Left lung (tissue), 14 donors: ENCODE measurements at places on chromosomes 5 and 9.

GRCh38 chr5:68821056-68821455 is 272.8 kb upstream of the SLC30A5 start:
- DNase-seq, result no peak

DNA sequence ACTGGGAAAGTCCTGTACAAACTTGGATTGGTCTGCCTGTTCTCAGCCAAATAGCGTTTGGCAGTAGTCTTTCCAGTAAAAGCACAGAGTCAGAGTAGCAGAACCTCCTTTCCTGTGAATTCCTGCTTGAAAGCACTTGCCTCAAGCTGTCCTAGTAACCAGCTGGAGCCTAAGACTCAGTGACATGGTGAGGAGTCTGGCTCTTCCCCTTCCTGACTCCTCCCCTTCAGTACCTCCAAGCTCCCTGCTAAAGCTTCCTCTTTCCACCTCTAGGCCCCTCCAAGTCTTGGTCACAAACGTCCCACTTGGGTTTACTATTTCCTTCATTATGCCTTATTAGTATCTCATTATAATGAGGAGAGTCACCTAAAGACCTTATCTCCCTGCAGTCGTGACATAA is 21.4 kb upstream of the FAM81B start:
- no peak for DNase-seq

- DNase-seq, result no peak
Observed at GRCh38 chr5:126718236-126718868, 58.6 kb upstream of the LMNB1 start.

- DNase-seq, result no peak
Observed at GRCh38 chr9:37983381-37984067, 79.6 kb upstream of the SLC25A51 start.

- no peak for DNase-seq
Observed at GRCh38 chr9:94912700-94913249, 186.3 kb downstream of the AOPEP start.

- DNase-seq, result no peak
Observed at GRCh38 chr5:169702693-169703481, 65.8 kb downstream of the DOCK2 start.

- peak; percentile 69 for DNase-seq
Observed at GRCh38 chr9:124779368-124780059, 2.6 kb downstream of the OLFML2A start.

DNA sequence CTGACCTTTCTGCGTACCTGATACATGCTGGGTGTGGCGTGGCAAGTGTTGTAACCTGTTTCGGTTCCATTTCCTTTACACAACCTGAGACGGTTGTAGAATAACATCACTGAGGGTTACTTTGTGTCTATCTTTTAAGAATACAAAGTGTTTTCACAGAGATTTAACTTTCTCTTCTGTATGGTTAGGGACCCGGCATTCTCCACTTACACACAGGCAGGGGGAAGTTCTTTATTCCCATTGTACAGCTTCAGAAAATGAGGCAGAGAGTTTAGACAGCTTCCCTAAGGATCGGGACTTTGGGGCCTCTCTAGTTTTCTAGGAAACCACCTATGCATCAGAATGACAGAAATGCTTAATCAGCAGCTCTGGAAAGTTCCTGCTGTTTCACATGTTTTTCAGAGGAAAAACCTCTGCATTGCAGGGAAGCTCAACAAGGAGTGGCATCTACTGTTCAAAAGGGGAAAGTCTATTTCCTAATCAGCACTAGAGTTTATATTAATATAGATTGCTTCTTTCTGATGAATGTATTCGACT is 41.3 kb downstream of the CAST start:
- DNase-seq, result no peak

DNA sequence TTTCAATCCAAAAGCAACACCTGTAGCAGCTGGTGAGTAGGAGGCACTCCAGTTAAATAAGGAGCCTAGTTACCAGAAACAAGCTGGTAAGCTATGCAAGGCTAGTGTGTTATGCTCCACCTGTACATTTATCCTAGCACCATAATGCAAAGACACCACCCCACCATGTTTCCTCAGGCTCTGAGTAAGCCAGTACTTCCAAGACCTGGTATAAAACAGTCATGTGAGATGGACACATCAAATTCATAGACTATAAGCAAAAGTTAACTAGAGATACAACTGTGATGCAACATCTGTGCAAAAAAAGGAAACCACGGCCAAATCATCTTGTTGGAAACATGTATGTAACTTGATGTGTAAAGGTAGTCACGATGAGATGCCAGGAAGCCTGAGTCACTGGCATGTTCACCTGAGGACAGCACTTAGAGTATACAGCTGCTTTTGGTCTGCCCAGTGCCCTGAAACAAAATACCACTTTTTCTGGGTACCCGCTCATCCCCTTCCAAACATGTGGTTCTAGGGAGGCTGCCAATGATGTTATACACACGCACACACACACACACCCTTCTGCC is 66.1 kb downstream of the CDK5RAP2 start:
- no peak for DNase-seq

- no peak for DNase-seq
Observed at GRCh38 chr9:4746278-4747030, 5.5 kb upstream of the AK3 start.

- no peak for DNase-seq
Observed at GRCh38 chr9:95425910-95426551, 90.7 kb downstream of the PTCH1 start.

DNA sequence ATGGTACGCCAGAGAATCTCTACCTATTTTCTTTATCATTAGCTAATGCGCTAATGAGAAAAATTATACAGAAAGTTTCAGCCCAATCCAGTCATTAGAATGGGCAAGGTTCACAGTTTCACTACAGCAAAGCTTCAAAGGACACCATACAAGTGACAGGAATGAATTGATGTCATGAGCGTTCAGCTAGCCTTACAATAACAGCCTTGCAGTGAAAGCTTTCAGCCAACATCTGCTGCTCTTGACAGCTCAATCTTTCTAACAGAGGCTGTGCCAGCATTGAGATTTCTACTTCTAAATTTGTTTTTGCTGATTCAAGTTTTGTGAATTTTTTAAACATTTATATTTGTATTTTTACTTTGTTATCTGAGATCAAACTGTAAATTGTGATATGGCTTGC is 302.4 kb upstream of the FAM174A start:
- DNase-seq, result no peak

- DNase-seq, result no peak
Observed at GRCh38 chr9:75231167-75231566, 142.9 kb downstream of the OSTF1 start.

DNA sequence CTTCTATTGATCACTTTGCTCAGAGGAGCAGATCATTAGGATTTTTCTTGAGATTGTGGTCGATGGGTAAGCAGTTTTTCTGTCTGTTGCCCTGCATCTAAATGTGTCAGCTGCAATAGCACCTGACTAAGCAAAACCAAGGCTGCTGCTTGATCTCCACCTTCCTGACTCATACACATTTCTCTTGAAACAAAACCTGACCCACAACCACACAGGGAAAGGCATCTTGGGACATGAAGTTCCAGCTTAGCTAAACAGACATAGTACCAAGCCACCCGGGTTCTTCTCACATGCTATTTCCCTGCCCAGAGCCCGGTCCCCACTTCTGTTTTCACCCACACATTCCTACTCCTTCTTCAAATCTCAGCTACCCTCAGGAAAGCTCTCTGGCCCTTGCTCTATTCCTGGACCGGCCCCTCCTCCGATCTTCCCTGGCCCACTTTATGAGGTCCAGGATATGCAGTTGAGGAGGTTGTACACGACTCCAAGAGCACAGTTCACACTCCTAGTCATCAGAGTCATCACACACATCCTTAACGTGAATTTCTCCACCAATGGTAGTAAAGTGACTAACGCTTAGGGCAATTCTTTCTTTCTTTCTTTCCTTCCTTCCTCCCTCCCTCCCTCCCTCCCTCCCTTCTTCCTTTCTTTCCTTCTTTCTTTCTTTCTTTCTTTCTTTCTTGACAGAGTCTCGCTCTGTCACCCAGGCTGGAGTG is 16.0 kb upstream of the ZBTB43 start:
- DNase-seq, result no peak

DNA sequence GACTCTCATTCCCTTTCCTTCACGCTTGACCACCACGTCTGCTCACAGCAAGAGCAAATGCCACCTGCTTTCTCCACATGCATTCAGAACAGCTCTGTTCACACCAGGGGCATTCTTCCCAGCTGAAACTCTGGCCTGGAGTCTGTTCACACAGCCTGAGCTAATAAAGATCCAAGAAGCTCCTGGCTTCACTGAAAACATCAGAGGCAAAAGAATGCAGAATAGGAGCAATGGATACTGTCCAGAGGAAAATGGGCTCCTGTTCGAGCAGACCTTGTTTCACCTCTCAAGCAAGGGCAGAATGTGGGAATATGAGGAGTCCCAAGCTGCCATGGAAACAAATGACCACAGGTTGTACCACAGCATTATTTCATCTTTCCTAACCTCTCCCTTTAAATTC is 402.7 kb upstream of the TNC start:
- no peak for DNase-seq

DNA sequence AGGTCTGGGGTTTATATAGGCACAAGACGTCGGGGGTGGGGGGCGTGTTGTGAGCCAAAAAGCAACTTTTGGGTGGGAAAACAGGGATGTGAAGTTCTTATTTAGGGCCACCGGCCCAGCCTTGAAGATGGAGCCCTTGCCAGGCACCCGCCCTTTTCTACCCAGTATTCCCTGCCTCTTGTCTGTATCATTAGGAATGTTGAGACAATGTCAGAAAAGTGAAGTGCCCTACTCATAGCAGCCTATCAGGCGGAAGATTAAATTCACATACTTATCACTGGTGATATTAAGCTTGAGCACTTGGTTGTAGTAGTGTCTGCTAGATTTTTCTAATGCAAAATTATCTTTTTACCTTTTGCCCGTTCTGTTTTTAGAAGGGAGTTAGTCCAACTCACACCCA is 293.5 kb downstream of the CDH10 start:
- no peak for DNase-seq

GRCh38 chr5:40477856-40478546 is 201.7 kb upstream of the PTGER4 start:
- DNase-seq, result no peak

- no peak for DNase-seq
Observed at GRCh38 chr9:105119156-105119555, 125.3 kb upstream of the SLC44A1 start.

DNA sequence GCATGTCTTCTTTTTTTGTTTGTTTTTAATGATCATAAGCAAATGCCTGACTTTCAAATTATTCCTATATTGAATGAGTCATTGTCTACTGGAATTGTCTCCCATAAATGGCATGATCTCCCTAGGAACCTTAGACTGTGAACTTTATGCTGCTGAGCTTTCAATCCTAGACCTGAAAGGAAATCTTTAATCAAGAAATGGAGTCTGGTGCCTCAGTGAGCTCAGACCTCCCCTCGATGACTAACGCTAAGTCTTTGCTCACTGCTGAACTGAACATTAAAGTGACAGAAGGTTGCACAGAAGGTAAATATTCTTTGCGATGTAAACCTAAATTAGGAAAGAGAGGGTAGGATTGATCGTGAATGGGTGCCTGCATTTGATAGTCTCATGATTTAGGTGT is 745.2 kb upstream of the WWC1 start:
- DNase-seq, result no peak

GRCh38 chr5:178378527-178379484 is 146.2 kb upstream of the PHYKPL start:
- DNase-seq, result peak; percentile 68

DNA sequence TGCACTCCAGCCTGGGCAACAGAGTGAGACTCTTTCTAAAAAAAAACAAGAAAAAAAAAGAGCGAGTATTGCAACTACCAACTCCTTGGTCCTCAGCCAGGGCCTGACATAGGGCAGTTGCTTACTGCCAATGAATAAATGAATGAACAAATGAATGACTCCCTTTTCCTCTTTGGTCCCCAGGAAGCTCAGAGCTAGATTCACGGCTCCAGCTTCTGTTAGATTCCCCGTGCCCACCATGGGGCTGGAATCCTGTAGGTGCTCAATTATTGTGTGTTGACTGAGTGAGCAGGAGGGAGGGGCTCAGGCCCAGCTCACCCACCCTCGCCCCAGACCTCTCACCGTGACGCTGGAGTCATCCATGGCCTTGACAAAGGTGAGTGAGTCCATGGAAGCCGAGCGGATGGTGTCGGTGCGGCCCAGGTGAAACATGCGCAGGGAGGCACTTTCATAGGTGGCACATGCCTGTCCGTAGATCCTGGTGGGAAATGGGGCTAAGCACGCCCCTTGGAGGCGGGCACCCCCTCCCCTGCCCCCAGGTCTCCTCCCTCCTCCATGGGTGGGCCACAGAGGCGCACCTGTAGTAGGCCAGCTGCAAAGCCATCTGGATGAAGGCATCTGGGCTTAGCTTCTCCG is 12.8 kb downstream of the CRAT start:
- no peak for DNase-seq
